ENCODE measurements at places on chromosomes 11 and 22. TPM values are rescaled to one million over a fixed set of nuclear protein-coding genes. Genes with fewer than 3 reads are reported as not detected.

DNA sequence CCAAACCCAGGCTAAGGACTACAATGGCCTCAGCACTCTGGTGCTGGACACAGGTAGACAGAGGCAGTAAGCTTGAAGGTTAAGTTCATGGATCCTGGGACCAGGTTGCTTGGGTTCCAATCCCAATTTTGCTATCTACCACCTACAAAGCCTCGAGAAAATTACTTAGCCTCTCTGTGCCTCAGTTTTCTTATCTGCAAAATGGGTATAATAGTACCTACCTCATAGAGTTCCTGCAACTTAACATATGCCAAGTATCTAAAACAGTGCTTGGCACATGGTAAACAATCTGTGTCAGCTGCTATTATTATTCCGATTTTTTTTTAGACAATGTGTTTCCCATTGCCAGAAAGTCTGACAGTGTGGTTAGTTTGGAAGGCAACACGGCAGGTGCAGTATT is 37.5 kb downstream of the SYN3 start:
- DNase-seq: no peak

DNA sequence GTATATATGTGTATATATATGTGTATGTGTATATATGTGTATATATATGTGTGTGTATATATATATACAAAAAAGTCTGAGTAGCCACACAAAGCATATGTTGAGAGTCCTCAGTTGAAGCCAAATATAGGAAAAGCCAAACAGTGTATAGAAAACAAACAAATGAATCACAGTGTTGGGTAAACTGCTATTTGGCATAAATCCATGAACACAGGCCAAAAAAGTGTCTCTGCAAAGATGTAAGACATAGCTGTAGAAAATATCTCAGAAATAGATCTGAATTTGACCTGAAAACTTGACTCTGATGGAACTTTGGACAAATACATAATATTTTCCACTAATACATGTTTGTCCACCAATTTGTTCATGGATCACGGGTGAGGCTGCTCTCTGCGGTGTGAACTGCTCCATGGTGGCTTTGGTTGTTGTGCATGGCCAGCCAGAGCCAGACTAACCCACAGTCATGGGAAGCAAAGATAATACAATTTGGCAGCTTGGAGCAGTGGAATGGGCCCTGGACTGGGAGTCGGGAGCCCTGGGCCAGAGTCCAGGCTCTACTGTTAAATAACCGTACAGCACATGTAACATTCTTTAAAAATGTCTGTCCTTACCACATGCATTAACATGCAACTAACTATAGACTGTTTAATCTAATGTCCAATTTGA is 76.9 kb upstream of the EED start:
- DNase-seq: peak; percentile 62

DNA sequence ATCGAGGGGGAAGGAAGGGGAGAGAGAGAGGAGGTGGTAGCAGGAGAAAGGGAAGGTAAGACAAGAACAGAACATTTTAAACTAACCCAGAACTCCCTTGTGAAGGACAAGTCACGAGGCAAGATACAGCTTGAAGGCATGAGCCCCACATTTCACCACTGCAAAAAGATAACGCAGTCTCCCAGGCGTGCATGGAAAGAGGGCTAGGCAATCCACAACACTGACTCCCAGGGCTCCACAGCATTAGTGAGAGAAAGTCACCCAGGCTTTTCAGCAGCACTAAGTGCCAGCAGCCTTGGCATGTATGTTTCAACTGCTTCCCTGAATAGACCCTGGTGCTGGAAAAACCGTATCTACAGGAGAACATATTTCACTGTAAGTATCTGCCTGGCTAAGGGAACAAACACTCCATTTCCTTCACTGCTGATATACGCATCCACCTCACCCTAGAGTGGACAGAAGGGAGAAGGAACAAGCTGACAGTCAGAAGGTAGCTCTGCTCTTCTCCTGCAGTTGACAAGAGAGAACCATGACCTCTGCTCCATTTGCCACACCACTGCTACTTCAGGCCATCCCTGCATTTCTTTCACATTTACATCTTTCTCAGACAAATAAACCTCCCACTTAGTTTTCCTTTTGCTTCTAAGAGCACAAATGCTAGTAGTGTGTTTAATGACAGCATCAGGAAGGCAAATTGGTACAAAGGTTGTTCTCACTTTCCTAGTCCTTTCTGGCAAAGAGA is 87.9 kb downstream of the AMBRA1 start:
- no peak for DNase-seq

DNA sequence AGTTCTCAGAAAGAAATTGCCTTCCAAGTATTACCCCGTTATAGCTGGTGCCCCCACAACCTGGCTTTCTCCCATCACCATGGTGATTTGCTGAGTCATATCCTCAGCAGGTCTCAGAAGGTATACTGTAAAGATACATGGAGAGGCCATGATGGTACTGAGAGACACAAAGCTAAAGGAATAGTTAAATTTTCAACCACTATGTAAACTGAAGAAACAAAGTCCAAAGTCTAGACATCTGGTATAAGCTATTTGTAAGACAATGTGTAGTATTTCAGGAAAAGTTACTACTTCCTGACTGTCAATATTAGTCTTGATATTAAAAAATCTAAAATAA is 377.1 kb downstream of the DCDC1 start:
- no peak for DNase-seq

The ST14 gene
- polyA plus RNA-seq: 0.48 TPM

All from muscle of back (tissue), 13 donors.